ENCODE measurements at places on chromosomes 2 and 18.
A peak's percentile ranks its signal among the peaks of the same experiment; 100 is the strongest.

GRCh38 chr18:63376538-63376937, 9.5 kb upstream of the KDSR start:
- DNase-seq, result no peak

- DNase-seq, result no peak
These were observed 32.1 kb downstream of the PLEKHM3 start for GRCh38 chr2:207993151-207993763.

- peak; percentile 66 for DNase-seq
These were observed 92.8 kb upstream of the OTOS start for GRCh38 chr2:240232961-240233884.

DNA sequence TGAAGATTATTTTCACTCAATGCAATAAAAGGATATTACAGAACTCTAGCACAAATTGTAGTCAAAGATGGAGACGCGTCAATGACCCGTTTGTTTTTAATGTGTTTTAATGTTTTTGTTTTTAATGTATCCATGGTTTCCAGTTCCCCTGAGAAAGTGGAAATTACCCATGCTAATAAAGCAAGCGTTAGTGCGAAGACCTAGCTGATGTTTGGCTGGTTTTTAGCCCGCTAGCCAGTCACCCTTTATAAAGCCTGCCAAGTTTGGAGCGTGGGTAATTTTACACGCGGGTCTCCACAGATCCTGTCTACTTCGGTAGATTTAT, 430 bp upstream of the CHMP1B start:
- no peak for DNase-seq

GRCh38 chr2:15074751-15075700, 442.5 kb downstream of the LRATD1 start:
- no peak for DNase-seq

DNA sequence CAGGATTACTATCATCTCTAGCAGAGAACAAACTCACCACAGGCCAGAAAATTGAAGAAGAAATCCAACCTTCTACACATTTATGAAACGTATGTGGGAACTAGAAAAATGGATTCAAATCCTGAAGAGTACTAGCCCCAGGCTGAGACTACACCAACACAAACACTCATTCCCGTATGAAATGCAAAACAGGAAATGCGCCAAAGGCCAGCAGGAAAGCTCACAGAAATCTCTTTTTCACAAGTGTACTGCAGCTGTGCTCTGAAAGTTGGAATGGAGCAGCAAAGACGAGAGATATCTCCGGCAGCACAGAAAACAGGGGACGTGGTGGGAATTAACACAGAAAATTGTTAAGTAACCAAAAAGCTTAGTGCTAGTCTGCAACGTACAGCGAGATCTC, 913.5 kb downstream of the TDRD15 start:
- no peak for DNase-seq

DNA sequence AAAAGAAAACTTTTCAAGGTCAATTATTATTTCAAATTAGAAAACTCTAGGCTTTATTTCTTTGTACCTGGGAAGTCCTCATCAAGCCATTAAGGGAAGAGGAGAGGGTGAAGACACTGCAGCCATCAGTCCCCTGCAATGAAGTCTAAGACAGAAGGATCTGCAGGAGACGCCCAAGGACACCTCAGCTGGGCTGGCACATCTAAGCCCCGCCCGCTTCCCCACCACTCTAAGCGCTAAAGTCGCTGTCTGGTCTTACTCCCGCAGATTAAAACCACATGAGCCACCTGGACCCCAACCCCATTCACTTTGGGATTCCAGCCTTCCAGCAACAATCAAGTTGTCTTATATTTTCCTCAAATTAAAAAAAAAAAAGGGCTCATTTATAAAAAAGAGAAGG, 104.4 kb downstream of the AFF3 start:
- no peak for DNase-seq

GRCh38 chr2:211982162-211982561, 556.4 kb downstream of the ERBB4 start:
- DNase-seq, result no peak

- DNase-seq, result no peak
These were observed 29.3 kb upstream of the CEP68 start for GRCh38 chr2:65026704-65027464.

DNA sequence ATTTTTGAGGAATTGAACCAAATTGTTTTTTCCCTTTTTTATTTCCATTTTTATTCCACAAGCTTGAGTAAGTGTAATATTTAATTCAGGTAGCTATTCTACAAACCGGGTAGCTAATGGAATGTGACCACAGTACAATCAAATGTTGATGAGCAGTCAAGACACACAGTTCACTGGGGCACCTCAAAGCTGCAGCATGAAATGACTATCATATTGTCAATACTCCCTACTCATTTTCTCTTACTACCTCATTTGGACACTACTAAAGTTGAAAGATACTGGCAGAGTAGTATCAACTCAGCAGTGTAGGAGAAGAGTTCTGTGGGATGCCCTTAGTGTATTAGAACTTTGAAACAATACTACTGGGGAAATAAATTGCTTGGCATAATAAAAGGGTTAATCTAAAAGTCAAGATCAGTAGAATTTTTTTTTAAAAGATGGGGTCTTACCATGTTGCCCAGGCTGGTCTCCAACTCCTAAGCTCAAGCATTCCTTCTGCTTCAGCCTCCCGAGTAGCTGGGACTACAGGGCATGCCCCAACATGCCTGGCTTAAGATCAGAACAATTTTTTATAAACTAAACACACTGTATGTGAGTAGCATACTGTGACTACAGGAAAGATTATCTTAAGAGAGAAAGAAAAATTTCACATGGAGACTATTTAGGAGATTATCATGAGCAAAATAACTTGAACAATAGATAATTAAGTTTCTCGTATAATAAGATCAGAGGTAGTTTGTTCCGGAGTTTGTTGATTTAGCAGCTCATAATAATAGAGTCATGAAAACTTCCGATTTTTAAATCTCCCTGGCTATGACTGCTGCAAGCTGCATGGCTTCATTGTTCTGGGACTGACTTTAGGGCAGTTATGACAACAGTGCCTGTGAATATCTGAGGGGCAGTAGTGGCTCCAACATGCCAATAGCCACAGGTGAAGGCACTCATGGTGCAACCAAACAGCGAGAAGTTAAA, 43.7 kb downstream of the MYO3B start:
- no peak for DNase-seq

- no peak for DNase-seq
These were observed 172.4 kb upstream of the SPOPL start for GRCh38 chr2:138329162-138329561.

DNA sequence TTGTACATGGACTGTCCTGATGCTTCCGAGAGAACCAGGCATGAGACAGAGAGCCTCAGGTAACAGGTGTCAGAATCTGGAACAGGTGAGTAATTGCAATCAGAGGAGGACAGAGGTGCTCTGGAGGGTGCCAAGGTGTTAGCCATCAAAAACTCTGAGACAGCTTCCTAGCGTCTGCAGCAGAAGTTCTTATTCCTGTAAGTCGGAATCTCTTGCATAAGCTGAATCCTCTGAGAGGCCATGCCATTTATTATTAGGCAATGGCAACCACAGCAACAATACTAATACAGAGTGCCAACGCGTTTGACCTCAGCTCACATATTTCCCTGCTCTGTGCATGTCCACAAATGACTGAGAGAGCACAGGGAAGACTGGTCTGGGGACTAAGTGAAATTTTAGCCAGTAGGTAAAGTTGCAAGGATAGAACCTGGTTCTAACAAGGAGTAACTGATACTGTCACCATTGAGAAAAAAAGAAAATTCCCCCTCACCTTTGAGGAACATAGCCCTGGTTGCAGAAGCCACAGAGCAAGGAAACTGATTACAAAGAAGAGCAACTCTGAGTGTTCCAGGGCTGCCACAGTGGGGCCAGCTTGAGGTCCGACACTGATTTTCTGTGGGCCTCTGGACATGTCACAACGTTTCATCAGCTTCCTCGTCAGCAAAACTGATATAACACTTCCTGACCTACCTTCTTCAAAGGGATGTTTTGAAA, 55.1 kb upstream of the ACSL3 start:
- no peak for DNase-seq

DNA sequence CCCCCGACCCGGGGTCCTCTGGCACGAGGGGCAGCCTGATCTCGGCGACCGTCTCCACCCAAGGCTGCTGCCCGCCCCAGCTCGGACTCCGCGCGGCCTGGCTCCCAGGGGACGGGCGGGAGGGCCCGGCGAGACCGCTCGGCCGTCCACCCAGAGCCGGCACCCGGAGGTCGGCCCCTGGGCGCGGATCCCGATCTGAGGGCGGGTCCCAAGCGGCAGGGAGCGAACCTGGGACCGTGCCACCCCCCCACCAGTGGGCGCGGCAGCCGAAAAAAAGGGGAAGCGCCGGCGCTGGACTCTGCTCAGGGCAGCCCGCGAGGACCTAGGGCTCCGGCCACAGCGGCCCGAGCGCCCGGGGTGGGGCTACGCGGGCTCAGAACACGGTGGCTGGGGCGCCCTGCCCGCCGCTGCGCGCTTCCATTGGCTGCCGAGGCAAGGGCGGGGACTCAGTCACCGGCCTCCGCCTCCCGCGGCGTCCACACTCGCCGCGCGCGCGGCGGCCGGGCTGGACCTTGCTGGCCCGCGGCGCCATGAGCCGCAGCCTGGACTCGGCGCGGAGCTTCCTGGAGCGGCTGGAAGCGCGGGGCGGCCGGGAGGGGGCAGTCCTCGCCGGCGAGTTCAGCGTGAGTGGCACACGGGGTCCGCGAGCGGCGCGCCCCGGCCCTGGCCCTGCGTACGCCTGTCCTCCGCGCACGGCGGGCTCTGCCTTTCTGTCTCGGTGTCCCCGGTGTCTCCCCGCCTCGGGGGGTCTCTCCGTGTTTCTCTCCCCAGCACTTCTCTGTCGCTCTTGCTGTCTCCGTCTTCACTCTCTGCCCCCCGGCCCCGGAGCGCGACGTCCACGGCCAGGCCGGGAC, at the start of gene PTPN18:
Gene PTPN18, plus strand, starts transcription at position 479 of the 854 bp plus-strand sequence. Its CDS starts 52 bp downstream, at position 531.
- peak; percentile 66 for DNase-seq

DNA sequence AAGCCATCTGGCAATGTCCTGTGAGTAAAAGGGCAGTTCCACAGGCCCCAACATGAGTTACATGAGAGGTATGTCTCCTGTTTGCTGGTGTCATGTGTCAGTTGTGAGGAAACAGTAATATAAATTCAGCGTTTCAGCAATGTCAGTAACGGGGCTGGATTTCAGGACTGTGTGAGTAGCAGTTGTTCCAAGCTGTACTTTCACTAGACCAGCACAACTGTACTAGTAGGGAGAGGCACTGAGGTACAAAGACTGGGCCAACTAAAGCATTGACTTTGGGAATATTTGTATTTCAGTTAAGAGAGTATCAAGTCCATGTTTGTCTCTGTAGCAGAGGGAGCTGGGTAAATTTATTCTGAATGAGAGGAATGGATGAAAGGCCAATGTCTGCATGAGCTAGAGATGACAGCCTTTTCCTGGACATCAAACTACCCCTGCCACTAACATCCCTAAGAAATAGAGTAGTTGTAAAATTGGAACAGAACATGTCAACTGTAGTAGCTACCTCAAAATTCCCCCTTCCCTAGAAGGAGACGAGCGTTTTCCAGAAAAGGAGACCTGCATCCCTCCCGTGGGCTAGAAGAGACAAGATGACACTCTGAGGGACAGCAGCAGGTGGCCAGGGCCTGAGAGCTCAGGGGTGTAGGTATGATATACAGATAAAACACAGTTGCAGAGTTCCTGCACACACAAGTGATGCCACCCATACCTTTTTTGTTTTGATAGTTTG, 24.4 kb downstream of the EIF4E2 start:
- DNase-seq, result no peak

DNA sequence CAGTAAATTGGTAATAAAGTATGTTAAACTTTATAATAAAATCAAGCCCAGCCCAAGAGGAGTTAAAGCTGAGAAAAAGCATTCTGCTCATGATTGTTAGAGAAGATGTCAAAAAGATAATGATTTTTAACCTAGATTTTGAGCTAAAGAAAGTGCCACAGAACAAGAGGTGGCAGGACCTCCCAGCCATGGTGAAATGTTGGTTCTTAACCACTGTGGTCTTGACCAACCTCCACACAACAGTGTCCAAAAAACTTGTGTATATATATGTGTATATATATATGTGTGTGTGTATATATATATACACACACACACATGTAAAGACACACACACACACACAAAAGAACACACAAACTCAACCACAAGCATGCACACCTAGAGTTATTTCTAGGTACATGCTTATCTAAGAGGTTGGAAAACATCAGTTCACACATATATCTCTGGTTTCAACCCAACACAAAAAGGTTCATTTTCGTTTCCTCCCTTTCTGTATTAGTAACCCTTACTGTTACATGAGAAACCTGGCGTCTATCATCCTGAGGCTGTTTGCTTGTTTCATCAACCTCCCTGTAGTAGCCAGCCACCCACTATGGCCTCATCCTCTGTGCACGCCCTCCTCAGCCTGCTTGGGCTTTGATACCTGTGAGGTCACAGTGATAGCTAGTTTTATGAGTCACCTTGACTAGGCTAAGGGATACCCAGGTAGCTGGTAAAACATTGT, 631.8 kb upstream of the ID2 start:
- DNase-seq, result no peak
